Epithelial cell of proximal tubule (primary cell): ENCODE measurements at places on chromosomes 1 and 21. TPM values are rescaled to one million over a fixed set of nuclear protein-coding genes. Genes with fewer than 3 reads are reported as not detected.

The PKP1 gene
- 1.5 and 2.8 TPM in 2 replicates for total RNA-seq

The UBL4B gene
- not detected in 2 replicates for total RNA-seq

The METTL25B gene
- total RNA-seq = 6.9 and 19.9 TPM in 2 replicates

The AQP10 gene
- total RNA-seq = not detected in 2 replicates

The JAM2 gene
- total RNA-seq = 0.12 and 0.14 TPM in 2 replicates
